Suppressor macrophage treated with lipopolysaccharide for 4 hours (primary cell): ENCODE measurements at places on chromosomes 11 and 22.

DNA sequence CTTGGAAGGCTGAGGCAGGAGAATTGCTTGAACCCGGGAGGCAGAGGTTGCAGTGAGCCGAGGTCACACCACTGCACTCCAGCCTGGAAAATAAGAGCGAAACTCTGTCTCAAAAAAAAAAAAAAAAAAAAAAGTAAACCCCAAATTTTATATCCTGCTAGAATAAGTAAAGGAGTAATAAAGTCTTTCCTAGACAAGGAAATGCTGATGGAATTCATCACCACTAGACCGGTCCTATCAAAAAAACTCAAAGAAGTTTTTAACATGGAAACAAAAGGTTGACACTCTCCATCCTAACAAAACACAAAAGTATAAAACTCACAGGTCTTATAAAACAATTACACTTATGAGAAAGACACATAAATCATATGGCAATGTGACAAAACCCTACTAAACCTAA is 213.9 kb downstream of the SBF2 start:
- DNase-seq = no peak

- DNase-seq = no peak
Measured at GRCh38 chr11:17572791-17573460, 25.9 kb downstream of the OTOG start.

GRCh38 chr11:66495401-66495854 is 15.0 kb upstream of the BBS1 start:
- no peak for DNase-seq

- peak; percentile 70 for DNase-seq
Measured at GRCh38 chr11:57641011-57641807, 8.5 kb downstream of the YPEL4 start.

DNA sequence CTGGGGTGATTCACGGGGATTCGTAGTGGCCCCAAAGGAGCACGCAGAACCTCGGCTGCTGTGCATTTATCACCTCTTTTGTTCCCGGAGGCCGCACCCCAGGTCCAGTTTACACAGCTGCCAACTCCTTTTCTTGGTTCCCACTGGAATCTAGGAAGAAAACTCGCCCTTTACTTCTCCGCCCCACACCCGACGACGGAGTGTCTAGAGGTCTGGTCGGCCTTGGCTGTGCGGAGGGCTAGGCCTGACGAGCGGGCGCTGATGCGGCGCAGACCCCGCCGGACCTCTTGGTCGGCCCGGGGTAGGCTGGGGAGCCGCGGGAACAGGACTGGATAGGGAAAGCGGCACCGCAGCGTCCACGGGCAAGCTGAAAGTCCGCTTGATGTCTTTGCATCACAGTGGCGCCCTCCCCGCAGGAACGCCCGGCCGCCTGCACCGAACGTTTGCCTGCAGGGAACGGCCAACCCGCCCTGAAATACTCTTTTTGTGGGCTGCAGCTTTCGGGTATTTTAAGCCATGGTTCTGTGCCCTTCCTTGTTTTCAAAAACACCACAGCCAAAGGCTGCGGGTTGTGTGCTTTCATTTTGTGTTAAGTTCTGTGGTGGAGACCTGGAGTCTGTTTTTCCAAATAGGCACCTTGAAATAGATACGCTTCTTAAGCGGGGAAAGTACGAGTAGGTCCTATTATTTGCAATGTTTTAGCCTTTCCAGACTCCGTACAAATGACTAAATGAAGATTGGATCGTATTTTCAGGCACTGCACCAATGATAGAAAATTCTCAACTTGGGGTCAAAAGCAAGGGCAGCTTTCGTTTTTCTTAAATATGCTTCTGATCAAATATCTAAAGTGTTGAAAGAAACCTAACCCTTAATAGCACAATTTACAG is 829 bp upstream of the ZBED5 start:
- peak; percentile 45 for DNase-seq

GRCh38 chr11:44351898-44352498 is 42.1 kb upstream of the ALX4 start:
- DNase-seq = no peak

DNA sequence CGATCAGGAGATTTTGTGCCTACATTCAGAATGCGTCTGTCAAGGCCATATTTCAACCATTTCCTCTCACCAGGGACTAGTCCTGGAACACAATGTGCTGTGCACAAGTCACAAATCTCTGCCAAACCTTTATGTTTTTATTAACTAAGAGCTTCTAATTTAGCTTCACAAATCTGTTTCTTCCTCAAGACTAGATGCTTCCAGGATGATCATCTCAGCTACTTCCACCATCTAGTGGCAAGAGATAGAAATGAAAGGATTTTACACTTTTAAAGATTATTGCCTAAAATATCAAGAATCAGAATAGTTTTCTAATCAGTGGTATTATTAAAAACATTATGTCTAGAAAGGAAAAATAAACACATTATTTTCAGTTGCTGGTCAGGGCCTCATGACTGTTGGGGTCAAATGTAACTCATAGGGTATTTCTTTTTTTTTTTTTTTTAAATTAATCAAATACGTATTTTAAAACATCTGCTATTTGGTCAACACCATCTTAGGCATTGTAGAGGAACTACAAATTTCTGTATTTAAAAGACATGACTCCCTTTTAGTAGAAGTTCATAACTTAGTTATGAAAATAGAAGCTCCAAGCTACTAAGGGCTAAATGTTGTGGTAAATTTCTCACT is 1102.6 kb downstream of the DLG2 start:
- no peak for DNase-seq

DNA sequence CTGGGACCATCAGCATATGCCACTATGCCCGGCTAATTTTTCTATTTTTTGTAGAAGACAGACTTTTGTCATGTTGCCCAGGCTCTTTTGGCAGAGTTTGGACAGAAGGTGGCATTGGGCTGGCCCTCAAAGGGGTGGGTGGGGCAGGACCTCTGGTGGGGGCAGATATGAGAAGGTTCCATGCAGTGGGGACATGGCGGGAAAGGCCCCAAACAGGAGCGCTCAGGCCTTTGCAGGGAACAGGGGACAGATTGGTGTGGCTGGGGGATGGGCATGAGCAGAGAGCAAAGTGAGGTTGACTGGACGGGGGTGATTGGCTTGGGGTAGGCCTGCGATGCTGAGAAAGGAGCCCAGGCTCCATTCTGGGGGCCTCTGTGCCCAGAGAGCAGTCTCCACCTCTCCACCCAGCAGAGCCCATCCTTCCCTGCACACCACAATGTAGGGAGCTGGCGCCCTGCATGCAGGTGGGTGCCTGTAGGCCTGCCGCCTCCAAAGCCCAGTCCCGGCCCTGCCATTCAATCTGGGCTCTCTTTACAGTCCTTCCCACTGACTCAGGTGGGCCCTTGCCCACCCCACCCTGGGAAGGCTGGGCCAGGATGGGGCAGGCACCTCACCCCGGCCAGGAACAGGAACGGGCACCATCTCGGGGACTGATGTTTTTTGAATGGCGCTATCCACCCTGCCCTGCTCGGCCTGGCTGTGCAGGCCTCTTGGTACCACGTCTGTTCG is 98.7 kb downstream of the MORC2 start:
- DNase-seq = no peak

- peak; percentile 61 for DNase-seq
Measured at GRCh38 chr11:124740277-124740882, 638 bp downstream of the NRGN start.

DNA sequence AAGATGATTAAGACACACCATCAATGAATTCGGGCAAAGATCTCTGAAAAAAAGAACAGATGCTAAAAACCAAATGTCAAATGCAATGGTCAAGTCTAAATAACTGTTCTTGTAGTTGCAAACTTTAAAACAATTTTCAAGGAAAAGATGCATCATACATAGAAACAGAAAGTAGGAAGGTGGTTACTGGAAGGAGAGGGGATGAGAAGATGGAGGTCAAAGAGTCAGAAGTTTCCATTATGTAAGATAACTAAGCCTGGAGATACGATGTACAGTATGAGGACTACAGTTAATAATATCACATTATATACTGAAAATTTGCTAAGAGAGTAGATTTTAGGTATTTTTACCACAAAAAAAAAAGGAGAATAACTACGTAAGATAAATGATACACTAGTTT is 27.1 kb downstream of the CWF19L2 start:
- peak; percentile 41 for DNase-seq

DNA sequence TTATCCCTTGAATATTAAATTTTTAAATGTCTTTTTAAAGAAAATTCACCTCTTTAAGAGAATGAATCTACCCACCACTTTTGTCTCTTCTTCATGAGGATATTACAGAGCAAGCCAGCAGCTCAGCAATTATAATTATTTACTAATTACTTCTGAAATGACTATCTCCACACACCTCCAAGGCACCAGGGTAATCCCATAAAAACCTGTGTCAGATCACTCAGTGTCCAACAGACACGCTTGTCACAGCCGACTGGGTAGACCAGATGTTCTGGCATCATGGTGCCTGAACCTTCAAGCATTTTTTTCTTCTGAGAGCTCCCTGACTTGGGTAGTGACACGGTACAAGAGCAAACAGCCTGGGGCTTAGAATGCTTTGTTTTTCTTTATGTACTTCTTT is 61.4 kb downstream of the EFCAB6 start:
- no peak for DNase-seq

GRCh38 chr11:115083144-115083806 is 404.9 kb downstream of the NXPE2 start:
- no peak for DNase-seq

GRCh38 chr11:128398517-128399250 is 188.7 kb downstream of the ETS1 start:
- no peak for DNase-seq

GRCh38 chr11:126345759-126346585 is 9.5 kb upstream of the ST3GAL4 start:
- peak; percentile 93 for DNase-seq

DNA sequence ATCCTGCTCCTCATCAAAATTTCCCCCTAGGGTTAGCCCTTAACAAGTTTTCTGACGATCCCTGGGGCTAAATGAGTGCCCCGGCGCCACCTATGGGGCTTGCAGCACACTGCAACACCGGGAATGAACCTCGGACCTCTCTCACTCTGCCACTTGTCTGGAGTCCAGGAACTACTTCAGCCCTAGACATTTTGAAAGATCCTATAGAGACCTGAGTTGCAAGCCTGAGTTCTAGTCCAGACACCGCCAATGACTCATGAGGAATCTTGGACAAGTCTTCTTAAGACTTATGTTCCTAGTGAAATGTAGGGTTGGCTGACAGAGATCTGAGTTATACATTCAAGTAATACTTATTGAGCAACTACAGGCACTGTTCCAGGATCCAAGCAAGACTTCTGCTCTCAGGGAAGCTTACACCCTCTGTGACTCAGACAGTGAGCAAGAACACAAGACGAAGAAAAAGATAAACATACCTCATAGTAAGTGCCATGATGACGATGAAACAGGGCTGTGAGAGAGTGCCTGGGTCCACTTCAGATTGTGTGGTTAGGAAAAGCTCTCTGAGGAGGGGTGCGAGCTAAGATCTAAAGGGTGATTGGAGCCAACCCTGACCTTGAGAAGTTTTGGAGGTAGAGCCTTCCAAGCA is 10.2 kb upstream of the STK33 start:
- DNase-seq = peak; percentile 90

DNA sequence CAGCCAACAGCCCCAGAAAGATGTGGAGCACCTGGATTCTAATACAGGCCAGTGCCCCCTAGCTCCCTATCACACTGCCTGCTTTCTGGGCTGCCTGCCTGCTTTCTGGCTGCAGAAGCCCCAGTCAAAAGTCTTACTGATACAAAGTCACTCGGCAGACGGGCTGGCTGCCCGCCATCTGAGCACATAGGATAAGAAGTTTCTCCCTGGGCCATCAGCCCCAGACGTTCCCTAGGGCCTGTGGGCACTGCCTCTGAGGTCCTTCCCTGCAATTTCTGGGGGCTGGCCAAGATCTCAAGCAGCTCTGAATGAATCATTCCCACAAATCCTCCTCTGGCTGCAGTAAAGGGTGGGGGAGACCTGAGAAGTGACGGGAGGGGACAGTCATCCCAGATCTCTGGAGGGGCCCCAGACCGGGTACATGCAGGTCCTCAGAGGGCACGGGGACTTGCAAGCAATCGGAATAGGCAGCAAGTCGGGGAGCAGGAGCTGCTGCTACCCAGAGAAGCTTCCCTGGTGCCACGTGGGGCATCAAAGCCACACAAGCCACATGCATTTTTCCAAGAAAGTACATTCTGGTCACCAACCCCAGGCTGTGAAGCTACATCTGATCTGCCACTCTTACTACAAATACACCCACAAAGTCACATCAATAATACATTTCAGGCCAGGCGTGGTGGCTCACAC is 4.7 kb downstream of the TPST2 start:
- peak; percentile 22 for DNase-seq

DNA sequence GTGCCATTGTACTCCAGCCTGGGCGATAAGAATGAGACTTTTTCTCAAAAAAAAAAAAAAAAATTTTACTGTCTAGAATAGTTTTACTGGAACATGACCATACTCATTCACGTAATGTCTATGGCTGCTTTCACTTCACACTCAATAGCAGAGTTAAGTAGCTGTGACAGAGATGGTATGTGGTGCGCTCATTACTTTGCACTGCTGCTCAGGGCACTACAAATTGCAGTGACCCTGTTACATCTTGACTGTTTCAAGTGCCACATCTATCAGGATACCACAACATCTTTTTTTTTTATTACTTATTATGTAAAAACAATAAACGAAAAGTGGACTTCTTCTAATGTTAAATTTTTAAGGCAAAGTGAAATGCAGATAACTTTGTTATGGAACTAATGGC is 110.3 kb downstream of the ARHGAP20 start:
- no peak for DNase-seq

DNA sequence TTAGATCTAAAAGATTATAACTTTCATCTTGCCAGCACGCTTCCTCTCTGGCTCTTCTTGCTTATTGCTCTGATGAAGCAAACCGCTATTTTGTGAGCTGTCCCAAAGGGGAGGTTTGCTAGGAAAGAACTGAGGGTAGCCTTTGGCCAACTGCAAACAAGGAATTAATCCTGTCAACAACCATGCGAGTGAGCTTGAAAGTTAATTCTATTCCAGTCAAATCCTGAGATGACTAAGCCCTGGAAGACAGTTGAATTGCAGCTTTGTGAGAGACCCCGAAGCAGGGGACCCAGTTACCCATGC is 10.3 kb upstream of the RNF141 start:
- no peak for DNase-seq

DNA sequence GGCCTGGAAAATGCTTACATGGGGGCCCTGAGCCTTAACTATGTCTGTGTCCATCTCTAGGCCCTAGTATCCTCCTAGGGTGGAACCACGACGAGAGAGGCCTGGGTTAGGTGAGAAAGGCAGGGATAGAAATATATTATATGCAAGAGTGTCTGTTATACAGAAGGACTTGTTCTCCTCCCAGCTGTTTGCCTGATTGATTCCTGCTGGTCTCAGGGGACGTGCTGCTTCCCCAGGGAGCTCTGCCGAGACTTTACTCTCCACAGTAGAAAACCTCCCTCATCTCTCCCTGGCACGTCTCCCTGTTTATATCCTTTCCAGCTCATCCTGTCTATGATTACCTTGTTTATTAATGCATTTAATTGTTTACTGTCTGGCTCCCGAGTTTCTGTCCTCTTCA is 132.6 kb downstream of the MIAT start:
- no peak for DNase-seq

GRCh38 chr22:45852826-45853225 is 124.1 kb downstream of the WNT7B start:
- DNase-seq = no peak

- DNase-seq = no peak
Measured at GRCh38 chr11:15617126-15617525, 502.4 kb downstream of the INSC start.

GRCh38 chr11:131889146-131889577 is 518.7 kb downstream of the NTM start:
- DNase-seq = no peak

GRCh38 chr22:37623075-37624016 is 14.7 kb downstream of the GGA1 start:
- peak; percentile 68 for DNase-seq

- no peak for DNase-seq
Measured at GRCh38 chr11:31798554-31799434, 12.3 kb downstream of the PAX6 start.
